Mesenteric fat pad (tissue), 1 donor: ENCODE measurements at places on chromosomes 1 and 21. TPM values are rescaled to one million over a fixed set of nuclear protein-coding genes. Genes with fewer than 3 reads are reported as not detected.

GRCh38 chr1:228317411-228317828, 89.2 kb downstream of the TRIM11 start:
- DNase-seq: peak; percentile 78

GRCh38 chr1:190540366-190540765, 62.7 kb upstream of the BRINP3 start:
- DNase-seq: no peak

- no peak for DNase-seq
Measured at GRCh38 chr1:914131-914890, 9.4 kb upstream of the SAMD11 start.

DNA sequence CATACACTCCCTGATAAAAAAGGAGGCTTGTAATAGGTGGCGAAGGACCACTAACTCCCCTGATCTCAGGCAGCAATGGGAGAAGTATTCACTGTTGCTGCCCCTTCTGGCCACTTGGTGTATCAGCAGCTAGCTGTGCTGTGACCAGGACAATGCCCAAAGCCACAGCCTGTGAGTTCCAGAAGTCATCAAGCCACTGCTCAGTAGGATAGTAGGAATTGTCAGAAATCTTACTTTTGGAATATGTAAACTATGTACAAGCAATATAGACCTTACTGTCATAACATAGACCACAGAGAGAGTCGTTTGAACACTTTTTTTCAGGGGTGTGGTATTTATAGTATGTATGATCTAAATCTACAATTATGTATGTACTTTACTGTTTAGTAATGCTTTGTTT, 248.3 kb upstream of the CAMK1G start:
- no peak for DNase-seq

- DNase-seq: no peak
Measured at GRCh38 chr1:89312572-89312971, 39.9 kb upstream of the GBP5 start.

DNA sequence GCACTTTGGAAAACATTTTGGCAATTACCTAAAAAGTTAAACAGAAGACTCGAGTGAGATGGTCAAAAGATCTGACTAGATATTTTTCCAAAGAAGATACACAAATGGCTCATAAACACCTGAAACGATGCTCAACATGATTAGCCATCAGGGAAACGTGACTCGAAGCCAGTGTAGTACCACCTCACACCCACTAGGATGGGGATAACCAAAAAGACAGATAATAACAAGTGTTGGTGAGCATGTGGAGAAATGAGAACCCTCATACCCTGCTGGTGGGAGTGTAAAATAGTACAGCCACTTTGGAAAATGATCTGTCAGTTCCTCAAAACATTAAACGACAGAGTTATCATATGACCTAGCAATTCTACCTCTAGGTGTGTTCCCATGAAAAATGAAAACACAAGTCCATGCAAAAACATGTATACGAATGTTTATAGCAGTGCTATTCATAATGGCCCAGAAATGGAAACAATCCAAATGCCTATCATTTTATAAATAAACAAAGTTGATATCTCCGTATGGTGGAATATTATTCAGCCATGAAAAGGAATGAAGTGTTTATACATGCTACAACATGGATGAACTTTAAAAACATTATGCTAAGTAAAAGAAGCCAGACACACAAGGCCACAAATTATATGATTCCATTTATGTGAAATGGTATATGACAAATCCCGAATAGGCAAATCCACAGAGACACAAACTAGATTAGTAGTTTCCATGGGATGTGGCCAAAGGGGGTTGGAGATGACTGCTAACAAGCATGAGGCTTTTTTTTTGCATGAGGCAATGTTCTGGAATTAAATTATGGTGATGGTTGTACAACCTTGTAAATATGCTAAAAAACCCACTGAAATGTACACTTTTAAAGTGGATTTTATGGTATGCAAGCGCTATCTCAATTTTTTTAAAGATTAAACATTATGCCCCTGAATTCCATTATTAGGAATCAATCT, 625.3 kb downstream of the KIF26B start:
- DNase-seq: no peak

- no peak for DNase-seq
Measured at GRCh38 chr1:39174390-39175081, 30.0 kb upstream of the MACF1 start.

- DNase-seq: no peak
Measured at GRCh38 chr1:53871221-53871620, 18.4 kb downstream of the YIPF1 start.

GRCh38 chr1:192559115-192560006, 16.2 kb upstream of the RGS1 start:
- DNase-seq: no peak

DNA sequence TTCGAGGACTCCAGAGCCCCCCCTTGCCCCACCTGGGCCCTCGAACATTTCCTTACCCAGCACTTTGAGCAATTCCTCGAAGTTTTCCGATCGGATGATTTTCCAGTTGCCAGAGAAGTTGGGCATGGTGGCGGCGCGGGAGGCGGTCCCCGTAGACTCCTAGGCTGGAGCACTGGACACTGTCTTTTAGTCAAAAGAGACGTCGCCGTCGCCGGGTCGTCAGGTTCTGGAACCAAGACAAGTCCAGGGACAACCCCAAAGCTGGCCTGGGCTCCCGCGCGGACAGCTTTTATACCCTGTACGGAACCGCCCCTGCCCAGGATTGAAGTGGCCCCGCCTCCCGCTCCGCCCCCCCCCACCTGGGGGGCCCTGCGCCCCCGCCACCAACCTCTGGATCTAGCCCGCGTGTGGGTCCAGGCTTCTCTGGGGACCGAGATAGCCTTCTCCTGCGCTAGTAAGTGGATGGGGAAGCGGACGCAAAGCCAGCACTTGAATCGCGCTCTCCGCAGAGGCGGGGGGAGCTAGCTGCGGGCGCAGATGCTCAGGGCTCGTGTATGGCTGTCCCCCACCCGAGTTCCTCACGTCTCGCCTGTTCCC, at the start of gene CRABP2:
Gene CRABP2, minus strand, starts transcription at position 263 of the 597 bp plus-strand sequence. Its CDS starts 137 bp downstream, at position 126.
- no peak for DNase-seq

DNA sequence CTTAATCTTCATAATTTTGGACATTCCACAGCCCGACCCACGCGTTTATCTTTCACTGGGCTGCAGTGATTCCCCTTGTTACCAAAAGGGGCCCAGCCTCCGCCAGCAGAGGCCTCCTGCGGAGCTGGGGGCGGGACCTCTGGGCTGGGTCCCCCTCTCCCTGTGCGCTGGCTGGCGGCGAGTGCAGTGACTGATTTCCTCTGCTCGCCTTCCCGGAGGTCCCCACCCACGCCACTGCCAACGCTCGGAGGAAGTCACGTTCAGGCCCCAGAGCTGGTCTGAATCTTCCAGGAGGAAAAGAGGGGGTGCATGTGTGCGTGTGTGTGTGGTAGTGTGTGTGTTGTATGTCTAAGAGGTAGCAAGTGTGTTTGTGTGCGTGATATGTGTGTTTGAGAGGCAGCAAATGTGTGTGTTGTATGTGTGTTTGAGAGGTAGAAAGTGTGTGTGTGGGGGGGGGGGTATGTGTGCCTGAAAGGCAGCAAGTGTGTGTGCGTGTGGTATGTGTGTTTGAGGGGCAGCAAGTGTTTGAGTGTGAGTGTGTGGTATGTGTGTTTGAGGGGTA, 35.0 kb upstream of the JAK1 start:
- DNase-seq: peak; percentile 94

DNA sequence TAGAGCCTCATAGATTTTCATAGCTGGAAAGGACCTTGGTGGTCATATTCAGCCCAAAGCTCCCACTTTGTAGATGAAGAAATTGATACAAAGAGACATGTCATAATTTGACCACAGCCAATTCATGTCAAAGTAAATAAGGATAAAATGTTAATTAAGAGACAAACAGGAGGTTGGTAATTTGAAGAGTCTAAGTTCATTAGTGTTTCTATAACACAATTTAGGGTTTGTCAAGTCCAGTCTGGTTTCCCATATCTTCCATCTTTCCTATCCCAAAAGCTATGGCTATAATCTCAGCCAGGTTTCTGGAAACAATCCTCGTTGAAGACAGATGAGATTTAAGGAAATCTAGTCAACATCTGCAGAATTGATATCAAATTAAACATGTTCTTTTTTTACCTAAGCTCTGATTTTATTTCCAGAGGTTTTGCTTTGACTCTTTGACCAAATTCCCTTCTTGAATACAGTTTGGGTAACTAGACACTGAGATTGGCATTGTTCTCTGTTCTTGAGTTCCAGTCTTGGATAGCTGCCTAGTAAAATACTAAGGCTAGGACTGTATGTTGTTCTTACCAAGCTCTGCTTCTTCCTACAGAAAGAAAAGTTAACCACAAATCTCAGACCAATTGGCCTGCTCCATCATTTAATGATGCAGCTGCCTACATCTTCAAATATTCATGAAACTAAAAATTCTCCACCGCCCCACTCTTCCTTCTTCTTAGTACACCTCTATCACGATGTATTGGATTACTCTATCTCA, 62.0 kb downstream of the SLC44A5 start:
- DNase-seq: no peak

GRCh38 chr1:239755107-239755912, 336.4 kb upstream of the FMN2 start:
- no peak for DNase-seq

PLA2G5 gene
- 5.5 TPM for total RNA-seq

- peak; percentile 41 for DNase-seq
Measured at GRCh38 chr1:29986986-29987385, 736.4 kb downstream of the MATN1 start.

DNA sequence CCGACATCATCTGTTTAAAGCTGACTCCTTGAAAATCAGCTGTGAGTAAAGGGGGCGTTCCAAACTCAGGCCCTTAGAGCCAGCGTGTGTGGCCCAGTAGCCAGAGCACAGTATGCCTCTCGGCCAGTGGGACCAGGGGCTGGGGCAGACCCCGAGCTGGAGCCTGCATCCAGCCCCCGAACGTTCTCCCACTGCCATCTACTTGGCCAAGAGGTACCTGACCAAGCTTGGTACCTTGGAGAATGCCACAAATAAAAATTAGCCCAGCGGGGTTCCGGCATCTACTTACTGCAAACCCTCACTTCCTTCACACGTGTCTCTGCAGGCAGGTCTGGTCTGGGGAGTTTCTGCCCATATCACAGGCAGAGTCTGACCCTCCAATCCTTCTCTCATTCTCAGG, 56.7 kb upstream of the COL6A2 start:
- DNase-seq: no peak

CELA3A gene
- 4.1 TPM for total RNA-seq

FUCA1 gene
- 40.6 TPM for total RNA-seq

LCE2B gene
- not detected for total RNA-seq

FOXE3 gene
- not detected for total RNA-seq

DNA sequence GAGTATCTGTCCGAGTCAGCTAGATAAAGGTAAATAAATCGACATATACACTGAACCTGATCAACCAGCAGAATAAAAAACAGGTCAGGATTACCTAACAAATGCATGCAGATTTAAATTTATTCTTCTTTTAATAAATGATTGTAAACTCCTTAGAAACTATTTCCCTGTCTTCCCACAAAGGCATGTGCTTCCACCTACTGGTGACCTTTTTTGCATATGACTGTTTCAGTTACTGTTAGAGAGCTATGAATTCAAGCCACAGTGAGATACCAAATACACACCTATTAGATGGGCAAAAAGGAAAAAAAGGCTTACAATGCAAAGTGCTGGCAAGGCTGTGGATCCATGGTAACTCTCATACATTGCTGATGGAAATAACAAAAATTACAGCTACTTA, 957.4 kb upstream of the NCAM2 start:
- no peak for DNase-seq

GRCh38 chr21:25313829-25314228, 293.5 kb downstream of the MRPL39 start:
- no peak for DNase-seq

RSPH1 gene
- total RNA-seq: 0.22 TPM

DNA sequence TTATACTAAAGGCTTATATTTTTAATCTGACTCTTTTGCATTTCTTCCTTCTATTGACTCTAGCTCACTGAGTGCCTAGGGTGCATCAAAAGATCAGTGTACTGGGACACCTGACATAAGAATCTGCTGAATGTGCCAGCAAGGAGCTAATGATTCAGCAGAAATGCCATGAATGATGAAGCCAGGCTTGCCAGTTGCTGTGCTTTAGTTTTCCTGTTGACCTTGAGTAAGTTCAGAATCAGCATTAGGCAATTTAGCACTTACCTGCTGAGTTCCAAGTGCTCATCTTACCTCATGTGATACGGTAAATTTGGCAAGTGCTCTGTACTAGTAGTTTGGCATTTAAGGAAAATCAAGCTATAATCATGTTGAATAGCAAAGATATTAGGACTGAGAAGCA, 523.2 kb upstream of the B3GALT2 start:
- no peak for DNase-seq

BNIPL gene
- not detected for total RNA-seq

DNA sequence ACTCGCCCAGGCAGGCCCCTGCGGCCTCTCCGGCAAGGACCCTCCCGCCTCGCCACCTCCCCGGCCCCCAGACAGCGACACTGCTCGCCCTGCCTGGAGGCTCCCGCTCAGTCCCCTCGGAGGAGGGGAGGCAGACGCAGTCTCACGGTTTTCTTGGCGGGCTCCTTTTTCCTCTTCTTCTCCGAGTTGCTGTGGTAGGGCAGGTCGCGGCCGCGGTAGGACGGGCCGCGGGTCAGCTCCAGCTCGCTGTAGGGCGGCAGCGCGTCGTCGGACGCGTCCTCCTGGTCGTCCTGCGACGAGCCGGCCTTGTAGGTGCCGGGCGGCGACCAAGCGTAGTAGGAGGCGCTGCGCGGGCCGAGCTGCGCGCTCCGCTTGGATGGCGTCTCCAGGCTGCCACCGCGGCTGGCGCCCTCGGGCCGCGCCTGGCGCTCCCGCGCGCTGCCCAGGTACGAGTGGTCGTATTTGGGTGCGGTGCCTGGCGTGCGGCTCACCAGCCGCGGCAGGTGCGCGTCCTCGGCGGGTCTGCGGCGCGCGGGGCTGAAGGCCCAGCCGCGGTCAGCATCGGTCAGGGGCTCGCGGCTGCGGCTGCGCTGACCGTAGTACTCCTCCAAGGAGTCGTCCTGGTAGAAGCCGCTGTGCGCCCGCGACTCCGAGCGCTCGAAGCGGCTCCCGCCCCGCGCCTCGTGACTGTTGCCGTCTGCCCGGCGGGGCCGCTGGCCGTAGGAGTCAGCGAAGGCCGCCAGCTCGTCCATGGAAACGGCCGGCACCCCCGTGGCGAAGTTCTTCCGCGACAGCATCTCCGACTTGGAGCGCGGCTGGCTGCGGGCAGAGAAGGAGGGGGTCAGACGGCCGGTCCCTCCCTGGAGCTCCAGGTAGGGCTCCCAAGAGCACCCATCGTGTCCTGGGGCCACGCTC, 44.8 kb upstream of the TADA1 start:
- no peak for DNase-seq

- DNase-seq: no peak
Measured at GRCh38 chr1:152869808-152870419, 8.2 kb upstream of the SMCP start.

GRCh38 chr1:111570781-111571181, 48.8 kb upstream of the RAP1A start:
- no peak for DNase-seq
